ENCODE measurements at places on chromosomes 11 and 22.

- DNase-seq: no peak
Measured at GRCh38 chr11:14587258-14587657, 56.3 kb upstream of the PDE3B start.

DNA sequence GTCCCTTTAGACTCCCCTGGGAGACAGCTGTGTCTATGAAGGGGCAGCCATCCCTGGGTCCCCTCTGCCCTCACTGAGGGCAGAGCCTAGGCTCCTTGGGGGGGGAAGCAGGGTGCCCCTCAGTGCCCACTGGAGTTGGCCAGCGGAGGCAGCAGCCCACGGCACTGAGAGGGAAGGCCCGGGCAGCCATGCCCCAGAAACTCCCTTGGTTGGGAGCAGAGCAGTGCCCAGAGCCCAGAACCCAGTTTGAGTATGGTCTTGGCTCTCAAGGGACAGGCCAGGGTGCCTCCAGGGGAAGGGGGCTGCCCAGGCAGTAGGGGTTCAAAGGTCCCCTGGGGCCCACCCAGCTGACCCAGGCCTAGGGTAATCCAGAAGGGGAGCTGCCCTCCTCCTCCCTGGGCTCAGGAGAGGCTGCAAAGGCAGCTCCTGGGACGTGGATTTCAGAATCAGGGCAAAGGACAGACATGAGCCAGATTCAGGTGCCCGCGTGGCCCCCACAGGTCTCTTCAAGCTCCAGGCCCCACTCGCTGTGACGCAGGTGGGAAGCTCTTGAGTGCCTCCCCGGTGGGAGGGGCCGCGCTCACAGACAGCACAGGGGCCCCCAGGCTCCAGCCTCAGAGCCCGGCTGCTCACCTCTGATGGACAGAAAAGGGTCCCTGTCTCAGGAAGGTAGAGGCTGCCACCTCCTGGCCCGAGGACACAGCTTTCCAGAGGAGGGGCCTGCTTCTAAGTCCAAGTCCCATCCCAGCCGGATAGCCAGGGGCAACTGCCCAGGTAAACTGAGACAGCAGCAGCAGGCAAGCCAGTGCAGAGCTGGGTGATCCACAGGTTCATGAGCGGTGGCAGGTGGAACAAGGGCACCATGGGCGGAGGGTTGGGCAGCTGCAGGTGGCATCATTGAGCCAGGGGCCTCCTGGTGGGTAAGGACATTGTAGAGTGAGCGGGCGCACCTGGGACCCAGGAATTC lies 2.6 kb downstream of the C11orf21 start:
- no peak for DNase-seq

GRCh38 chr11:127226949-127227348 lies 226.4 kb upstream of the KIRREL3 start:
- no peak for DNase-seq

- peak; percentile 86 for DNase-seq
Measured at GRCh38 chr22:42444077-42444904, 12.1 kb upstream of the NFAM1 start.

GRCh38 chr11:86210898-86211297 lies 33.7 kb upstream of the EED start:
- DNase-seq: no peak

DNA sequence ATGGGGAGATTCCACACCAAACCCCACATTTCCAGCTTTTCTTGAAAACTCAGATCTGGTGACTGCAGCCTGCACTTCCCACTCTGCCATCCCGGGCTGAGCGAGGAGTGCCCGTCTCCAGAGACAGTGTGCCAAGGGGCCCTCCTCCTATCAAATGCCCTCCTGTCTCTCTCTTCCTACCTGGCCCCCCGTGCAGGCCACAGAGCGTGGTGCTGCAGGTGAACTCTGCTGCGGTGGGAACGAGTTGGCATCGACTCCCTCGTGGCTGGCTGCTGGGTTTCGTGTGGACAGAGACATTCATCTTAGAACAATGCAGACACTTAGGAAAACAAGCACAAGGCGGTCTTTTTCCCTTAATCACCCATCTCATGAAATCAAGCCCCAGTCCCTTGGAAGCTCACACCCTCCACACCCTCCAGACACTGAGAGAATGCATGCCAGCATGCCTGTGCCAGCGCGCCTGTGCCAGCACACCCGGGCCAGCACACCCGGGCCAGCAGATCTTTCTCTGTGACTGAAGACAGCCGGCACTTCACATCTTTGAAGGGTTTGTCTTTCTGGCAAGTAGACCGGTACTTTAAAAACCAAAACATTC lies 65.0 kb downstream of the PARVB start:
- DNase-seq: no peak

- DNase-seq: no peak
Measured at GRCh38 chr11:61714316-61714715, 34.1 kb downstream of the DAGLA start.

- no peak for DNase-seq
Measured at GRCh38 chr22:44650806-44651205, 51.2 kb upstream of the PRR5 start.

GRCh38 chr11:86620891-86621521 lies 51.4 kb downstream of the ME3 start:
- DNase-seq: no peak

GRCh38 chr22:31948002-31948401 lies 3.7 kb downstream of the YWHAH start:
- no peak for DNase-seq

DNA sequence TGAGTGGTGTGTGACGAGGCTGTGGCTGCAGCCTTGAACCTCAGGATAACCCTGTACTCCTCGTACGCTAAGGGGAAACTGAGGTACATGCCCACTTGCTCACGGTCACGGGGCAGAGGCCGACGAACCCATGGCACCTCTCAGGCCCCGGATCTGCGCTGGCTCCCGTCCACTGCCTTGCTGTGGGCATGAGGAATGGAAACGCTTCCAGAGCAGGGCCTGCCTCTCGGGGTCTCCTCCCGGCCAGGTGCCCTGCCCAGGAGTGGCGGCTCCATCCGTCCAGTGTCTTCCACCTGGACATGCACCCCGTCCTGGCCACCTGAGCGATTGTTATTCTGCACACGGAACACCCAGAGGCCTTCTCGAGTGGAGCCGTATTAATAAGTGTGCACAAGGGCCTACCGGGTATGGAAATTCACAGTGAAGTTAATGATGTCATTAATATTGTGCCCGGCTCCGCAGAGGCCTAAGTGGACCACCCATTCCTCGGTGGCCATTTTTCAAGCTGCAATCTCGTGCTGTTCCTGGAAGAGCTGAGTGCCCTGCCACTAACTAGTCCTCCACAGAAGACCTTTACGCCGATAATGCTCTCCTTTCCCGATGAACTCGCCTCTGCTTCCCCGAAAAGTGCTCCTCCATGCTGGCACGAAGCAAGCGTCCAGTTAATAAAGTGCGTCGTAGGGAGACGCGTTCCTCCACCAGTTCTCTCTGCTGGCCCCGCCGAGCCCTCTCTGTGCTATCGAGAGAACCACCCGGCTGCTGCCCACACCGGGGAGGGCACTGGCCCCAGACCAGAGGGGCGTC lies 927.9 kb downstream of the BRD1 start:
- no peak for DNase-seq

GRCh38 chr11:134858783-134859480 lies 446.9 kb upstream of the B3GAT1 start:
- DNase-seq: no peak

DNA sequence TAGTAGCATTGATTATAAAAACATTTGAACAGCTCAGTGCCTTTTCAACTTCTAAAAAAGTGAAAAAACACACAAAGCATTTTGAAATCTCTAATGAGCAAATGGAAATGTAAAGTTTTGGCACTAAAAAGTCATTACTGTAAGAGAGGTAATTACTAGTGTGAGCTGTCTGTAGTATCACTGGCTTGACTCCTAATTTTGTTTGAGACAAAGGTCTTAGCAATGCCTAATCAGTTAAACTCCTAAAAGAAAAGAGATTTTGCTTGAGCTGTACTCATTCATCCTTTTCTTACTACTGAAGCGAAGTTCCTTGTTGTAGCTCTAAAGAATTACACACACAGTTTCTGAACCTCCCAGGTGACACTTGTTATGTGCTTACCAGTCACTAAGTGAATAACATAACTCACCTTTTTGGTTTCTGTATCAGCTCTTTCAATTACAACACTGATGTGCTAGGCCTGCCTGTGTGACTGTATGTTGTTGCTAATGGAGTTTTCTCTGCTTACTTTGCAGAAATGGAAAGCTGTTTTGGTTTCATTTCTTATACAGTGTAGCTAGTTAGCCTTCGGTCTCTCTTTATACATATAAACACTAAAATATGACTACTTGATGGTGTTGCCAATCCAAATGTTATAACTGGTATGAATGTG lies 924.4 kb upstream of the TENM4 start:
- no peak for DNase-seq

- DNase-seq: no peak
Measured at GRCh38 chr11:12694183-12694531, 19.9 kb downstream of the TEAD1 start.

GRCh38 chr22:45503816-45504372 lies 1.2 kb downstream of the FBLN1 start:
- DNase-seq: no peak

GRCh38 chr22:25364736-25365241 lies 145.3 kb downstream of the CRYBB2 start:
- DNase-seq: no peak

DNA sequence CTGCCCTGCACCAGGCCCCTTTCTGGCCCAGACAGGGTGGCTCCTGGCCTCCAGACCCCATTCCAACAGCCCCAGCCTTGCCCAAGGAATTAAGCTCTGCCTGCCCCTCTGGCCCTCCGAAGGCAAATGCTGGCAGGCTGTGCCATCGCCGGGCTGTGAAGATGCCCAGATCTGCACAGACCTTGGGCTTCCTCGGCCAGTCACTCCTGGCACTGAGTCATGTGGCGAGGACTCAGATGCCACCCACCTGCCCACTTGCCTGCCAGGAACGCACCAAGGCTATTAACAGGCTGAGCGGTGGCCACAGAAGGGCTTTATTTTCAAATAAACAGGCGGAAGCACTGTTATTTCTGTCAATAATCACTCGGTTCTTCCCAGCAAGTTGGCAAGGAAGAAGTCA lies 50.3 kb upstream of the TTLL12 start:
- DNase-seq: no peak

GRCh38 chr11:125971618-125972017 lies 25.8 kb downstream of the VSIG10L2 start:
- no peak for DNase-seq

DNA sequence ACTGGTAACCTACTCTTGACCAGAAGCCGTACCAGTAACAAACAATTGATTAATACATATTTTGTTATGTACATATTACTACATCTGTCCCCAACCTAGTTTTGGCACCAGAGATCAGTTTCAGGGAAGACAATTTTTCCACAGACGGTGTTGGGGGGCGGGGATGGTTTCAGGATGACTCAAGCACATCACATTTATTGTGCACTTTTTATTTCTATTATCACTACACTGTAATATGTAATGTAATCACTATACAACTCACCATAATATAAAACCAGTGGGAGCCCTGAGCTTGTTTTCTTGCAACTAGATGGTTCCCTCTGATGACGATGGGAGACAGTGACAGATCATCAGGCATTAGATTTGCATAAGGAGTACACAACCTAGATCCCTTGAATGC lies 15.5 kb downstream of the DGCR8 start:
- DNase-seq: no peak

DNA sequence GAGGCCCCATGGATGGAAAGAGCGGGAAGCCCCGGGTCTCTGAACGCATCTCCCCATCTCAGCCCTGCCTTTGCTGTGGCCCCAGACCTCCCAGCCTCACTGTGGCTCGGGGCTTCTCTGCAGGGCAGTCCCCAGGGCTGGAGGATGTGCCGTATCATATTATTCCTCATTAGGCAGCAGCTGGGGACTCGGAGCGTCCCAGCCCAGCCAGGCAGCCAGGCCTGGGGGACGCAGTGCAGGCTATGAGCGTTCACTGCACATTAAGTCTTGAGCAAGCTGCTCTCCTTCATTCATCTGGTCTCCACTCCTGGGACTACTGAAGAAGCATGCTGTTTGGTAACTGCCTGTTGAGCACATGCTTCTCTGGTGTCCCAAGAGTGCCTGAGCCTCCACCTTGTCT lies 226.8 kb upstream of the TBCEL start:
- no peak for DNase-seq

- DNase-seq: no peak
Measured at GRCh38 chr11:134126217-134126822, 57.4 kb downstream of the JAM3 start.

DNA sequence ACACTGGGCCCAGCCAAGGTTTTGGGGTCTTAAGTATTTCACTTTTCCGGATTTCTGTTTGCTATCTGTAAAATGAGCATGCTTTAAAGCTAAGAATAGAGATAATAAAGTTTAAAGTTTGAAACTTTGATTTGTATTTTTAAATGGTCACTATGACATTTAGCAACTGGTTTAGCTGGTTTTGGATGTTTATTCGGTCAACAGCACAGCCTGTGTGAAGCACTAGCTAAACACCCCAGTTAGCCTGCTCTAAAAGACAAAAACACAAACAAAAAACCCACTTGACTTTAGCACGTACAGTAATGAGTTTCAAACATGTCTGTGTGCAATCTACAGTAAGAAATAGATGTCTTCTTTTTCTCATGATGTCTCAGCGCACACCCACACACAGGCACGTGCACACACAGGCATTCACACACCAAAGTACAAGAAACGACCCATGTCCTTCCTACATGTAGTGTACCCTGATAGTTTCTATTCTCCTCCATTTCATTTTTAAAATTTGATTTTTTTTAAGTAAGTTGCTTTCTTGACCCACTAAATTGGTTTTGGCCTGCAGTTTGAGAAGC lies 29.4 kb downstream of the SLC1A2 start:
- DNase-seq: no peak

- no peak for DNase-seq
Measured at GRCh38 chr11:2178906-2179494, 7.4 kb upstream of the TH start.

- no peak for DNase-seq
Measured at GRCh38 chr22:21051145-21051830, 5.5 kb downstream of the LRRC74B start.

- no peak for DNase-seq
Measured at GRCh38 chr11:17588721-17589120, 41.7 kb downstream of the OTOG start.

- DNase-seq: no peak
Measured at GRCh38 chr11:9616042-9616675, 42.7 kb downstream of the WEE1 start.

- no peak for DNase-seq
Measured at GRCh38 chr11:77779935-77780334, 40.6 kb downstream of the RSF1 start.

- no peak for DNase-seq
Measured at GRCh38 chr11:71456294-71456693, 3.3 kb downstream of the NADSYN1 start.

DNA sequence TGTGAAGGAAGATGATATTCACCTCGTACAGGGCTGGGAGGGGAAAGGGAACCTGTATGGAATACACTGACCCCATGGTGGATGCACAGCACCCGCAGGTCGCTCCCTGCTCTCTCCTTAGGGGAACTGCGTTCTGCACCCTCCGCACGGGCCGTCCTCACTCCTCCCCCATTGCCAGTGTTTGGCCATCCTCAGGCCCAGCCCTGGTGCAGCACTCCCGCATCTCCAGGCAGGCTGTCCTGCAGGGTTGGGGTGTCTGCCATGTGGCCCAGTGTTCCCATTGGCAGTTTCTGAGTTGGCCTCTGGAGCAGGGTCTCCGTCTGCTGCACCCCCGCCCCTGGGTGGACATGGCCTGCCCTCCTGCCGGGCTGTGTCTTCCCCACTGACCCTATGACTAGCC lies 19.1 kb upstream of the PARVG start:
- no peak for DNase-seq

- DNase-seq: peak; percentile 54
Measured at GRCh38 chr22:23225724-23226496, 45.6 kb downstream of the BCR start.

- DNase-seq: no peak
Measured at GRCh38 chr11:131190446-131190845, 180.0 kb upstream of the NTM start.

Measured in CD4-positive, alpha-beta T cell treated with Interleukin-15 for 4 hours (primary cell).